ENCODE measurements at places on chromosomes 4 and X. TPM values are rescaled to one million over a fixed set of nuclear protein-coding genes. Genes with fewer than 3 reads are reported as not detected.

- no peak for DNase-seq
Measured at GRCh38 chrX:109739625-109740432, 6.8 kb upstream of the ACSL4 start.

GRCh38 chr4:25020236-25020635, 10.5 kb downstream of the LGI2 start:
- DNase-seq = no peak

DNA sequence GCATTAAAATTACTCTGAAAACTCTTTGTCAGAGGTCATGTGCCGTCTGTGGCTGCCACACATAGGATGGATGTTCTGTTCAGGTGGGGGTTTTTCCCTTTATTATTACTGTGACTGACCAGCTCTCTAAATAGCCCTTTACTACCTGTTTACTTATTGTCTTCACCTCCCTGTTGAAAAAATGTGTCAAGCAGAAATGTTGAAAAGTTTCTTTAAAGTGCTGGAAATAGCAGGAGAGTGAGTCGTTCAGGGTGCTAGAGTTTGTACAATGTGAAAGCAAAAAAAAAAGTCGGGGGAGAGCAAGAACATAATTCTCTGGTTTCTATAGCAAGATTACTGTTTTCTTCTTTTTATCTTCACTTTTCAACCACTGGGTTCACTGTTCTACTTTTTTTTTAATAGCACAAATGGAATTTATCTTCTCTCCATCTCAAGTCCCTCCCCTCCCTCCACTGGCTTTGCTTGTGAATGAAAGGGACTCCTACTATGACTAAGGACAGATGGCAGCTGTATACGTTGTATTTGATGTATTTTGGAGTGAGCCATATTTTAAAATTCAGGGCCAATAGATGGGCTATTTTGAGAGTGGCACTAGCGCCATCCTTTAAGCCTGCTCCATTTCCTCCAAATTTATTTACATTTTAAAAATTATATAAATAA, 33.3 kb downstream of the ARX start:
- DNase-seq = no peak

GRCh38 chrX:63934791-63935190, 149.8 kb upstream of the ARHGEF9 start:
- DNase-seq = no peak

- DNase-seq = peak; percentile 10
Measured at GRCh38 chr4:180060159-180060889, 2182.9 kb upstream of the TENM3 start.

Gene XAGE1B
- polyA plus RNA-seq = not detected

Measured in right renal cortex interstitium (tissue), 3 donors.